ENCODE measurements at places on chromosomes 5 and 9.

- no peak for DNase-seq
These were observed 92.0 kb downstream of the ATP10B start for GRCh38 chr5:160760008-160760407.

- no peak for DNase-seq
These were observed 1021.9 kb downstream of the CDH12 start for GRCh38 chr5:21831145-21831787.

- no peak for DNase-seq
These were observed 31.5 kb downstream of the PAX5 start for GRCh38 chr9:37002413-37003217.

GRCh38 chr9:130879863-130880411, 16.7 kb downstream of the QRFP start:
- DNase-seq: no peak

DNA sequence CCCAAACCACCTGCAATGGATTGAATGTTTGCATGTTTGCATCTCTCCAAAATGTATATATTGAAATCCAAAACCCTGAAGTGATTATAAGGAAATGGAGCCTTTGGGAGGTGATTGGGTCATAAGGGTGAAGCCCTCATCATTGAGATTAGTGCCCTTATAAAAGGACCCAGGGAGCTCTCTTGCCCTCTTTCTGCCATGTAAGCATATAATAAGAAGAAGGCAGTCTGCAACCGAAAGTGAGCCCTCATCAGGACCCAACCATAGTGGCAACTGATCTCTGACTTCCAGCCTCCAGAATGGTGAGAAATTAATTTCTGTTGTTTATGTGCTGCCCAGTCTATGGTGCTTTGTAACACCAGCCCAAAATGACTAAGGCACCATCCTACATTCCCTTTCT, 115.7 kb upstream of the EFNA5 start:
- no peak for DNase-seq

- no peak for DNase-seq
These were observed 16.5 kb upstream of the TRIM14 start for GRCh38 chr9:98135558-98135934.

- no peak for DNase-seq
These were observed 9.5 kb downstream of the GDNF start for GRCh38 chr5:37830348-37830747.

DNA sequence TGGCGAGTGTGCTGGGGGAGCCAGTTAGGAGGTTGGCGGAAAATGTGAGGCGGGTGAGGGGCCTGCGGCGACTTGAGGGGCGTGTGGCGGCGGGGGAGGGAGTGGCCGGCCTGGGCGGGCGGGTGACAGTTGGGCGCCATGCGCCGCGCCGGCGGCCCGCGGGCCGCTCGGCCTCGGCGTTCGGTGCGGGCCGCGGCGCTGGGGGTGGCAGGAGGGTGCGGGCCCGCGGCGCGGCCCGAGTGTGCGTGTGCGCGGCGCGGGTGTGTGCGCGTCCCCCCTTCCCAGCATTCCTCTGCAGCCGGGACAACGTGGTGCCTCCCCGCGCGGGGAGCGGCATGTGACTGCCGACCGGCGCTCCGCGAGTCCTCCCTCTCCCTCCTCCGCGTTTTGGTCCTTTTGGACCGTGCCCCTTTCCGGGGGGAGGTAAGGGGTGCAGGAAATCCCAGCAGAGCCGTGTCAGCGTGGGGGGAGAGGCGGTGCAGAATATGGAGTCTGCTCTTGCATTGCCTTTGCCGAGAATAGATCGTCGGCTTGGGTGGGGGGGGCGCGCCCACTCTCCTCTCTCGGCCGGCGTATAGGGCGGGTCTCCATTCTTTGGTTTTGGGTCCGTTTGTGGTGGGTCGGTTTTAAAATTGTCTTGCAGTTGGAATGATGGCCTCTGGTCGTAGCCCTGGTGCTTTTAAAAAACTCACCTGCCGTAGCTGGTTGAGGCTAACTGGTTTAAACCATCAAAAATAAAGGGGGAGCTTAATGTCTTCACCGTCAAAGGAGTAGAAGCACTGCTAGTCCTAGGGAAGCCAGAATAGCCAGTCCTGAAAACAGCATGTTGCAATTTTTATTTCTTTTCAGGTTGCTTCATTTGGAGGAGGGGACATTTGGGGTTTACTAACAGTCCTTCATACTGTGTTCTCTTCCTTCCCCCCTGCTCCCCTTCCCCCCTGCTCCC, 2.0 kb downstream of the LARP1 start:
- peak; percentile 23 for DNase-seq

DNA sequence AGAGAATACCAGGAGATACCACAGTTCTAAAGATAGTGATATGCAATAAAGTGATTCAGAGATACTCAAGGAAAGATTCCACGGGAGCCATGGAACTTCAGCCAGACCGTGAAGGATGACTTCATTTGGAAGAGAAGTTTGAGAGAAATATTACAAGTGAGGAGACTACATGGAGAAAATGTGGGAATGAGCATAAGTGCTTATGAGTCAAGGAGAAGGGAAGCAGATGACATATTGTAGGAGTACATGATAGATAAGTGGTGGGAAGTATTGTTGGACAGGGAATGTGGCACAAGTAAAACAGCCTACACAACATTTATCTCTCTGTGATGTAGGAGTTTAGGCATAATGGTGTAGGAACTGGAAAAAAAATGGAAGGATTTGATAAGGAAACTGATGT, 122.1 kb upstream of the FBXL17 start:
- no peak for DNase-seq

GRCh38 chr9:128372784-128373183, 1.6 kb downstream of the URM1 start:
- DNase-seq: no peak

- no peak for DNase-seq
These were observed 247.0 kb downstream of the CHSY3 start for GRCh38 chr5:130151239-130151638.

DNA sequence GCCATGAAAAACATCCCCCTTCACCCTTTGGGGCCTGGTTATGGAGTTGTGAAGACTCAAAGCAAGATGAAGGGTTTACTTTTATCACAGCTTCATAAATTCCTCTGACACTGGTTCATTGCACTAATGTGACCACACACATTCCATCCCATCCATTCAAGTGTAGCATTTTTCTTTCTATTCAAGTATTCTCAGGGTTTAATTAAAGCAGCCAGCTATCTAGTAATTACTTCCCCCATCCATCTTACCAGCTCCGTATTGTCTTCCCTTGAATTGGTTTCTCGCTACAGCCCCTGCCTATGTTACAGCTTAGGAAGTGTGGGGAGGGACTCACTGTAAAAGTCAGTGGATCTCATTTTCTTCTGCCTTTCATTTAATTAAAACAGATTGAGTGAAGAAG, 387.0 kb upstream of the RFX3 start:
- DNase-seq: no peak

GRCh38 chr5:139688088-139688702, 40.0 kb downstream of the CXXC5 start:
- no peak for DNase-seq

DNA sequence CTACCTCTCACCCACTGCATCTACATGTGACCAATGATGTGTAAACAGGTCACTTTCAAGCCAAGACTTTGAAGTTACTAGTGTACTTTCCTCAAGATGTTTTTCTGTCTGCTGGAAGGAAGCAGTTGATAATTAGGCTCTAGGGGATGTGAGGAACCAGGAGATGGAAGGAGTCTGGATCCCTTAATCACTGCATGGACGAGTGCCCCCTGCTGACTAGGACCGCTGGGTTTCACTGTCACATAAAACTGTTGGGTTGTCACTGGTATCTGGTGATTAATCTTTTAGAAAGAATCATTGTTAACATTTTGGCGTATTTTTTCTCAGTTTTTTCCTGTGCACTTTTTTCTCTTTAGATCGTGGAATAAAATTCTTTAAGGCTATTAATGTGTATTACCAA, 79.5 kb downstream of the SREK1 start:
- no peak for DNase-seq

DNA sequence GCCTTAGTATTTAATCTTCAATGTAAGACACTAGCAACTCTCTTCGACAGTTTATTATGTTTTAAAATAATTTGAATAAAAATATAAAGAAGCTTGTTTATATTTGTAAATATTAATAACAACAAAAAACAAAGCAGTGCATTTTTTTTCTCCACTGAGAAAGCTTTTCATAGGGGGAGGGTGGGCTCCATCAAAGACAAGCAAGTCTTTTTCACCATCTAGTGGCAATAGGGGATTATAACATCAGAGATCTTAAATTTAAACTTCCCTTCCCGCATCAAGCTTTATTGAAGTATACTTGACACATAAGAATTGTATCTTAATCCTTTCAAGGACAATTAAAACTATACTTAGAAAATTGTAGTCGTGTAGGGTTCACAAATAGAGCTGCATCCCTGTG, 9.3 kb upstream of the OR13F1 start:
- no peak for DNase-seq

DNA sequence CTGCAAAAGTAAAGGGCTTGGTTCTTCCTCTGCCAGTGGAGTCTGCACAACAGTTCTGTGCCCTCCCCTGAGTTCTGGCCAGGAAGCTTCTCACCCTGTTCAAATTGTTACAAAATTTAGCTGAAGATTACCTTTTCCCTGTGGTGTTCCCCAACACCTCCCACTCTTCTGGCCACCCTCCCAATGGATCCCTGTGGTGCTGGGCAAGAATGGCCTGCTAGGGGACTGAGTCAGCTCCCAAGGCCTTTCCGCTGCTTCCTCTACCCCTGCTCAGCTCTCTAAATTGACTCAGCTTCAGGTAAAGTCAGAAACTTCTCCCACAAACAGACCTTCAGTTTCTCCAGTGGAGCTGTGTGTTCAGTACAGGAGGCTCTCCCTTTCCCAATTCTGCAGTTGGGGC, 186.0 kb downstream of the NR2F1-AS1 start:
- no peak for DNase-seq

DNA sequence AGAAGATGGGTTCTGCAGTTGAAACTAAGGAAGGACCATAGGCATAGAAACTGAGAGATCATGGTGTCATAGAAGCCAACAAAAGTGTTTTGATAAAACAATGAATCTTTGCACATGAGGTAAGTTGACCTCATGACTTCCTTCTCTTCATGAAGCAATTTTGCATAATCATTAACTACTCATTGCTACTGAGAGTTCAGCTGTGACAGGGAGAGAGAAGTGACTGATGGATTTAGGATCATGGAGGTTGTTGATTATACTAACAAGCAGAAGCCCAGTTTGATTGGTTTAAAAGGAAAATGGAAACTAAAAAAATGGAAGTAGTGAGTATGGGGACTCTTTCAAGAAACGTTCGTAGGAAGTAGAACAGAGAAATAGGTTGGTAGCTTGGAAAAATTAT, 51.2 kb downstream of the PARP8 start:
- DNase-seq: no peak

DNA sequence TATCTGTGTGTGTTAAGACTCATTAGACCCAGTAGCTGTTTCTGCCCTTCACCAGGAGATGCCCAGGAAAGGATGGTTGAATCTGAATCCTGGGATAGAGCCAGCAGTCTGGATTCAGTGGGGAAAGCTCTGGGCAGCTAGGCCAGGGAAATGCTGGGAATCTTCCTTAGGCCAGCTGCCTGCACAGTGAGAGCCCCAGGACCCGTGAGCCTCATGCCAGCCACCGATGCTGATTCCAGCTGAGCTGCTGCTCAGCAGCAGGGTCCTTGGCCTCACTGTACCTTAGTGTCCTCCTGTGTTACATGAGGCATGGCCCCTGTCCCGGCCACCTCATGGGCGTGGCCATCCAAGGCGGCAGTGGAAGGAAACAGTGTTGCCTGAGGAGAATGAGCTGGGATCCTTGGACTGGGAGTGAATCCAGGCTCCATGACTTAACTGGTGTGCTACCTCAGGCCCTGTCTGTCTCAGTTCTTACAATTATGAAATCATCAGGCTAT, 87.1 kb downstream of the AMBP start:
- no peak for DNase-seq

GRCh38 chr5:67050125-67050524, 146.5 kb downstream of the CD180 start:
- no peak for DNase-seq

DNA sequence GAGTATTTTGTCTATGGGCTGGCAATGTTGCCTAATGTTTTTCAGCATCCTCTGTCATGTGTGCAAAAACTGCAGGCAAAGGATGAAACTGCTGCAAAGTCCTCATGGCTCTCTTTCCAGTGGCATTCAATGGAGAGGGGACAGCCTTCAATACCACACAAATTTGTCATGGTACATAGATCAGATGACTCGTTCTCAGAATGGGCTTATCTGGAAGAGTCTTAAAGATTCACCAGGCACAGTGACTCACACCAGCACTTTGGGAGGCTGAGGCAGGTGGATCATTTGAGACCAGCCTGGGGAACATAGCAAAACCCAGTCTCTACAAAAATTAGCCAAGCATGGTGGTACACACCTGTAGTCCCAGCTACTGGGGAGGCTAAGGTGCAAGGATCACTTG, 5.3 kb downstream of the CDKN2AIPNL start:
- no peak for DNase-seq
